ENCODE measurements at places on chromosomes 4 and X.

DNA sequence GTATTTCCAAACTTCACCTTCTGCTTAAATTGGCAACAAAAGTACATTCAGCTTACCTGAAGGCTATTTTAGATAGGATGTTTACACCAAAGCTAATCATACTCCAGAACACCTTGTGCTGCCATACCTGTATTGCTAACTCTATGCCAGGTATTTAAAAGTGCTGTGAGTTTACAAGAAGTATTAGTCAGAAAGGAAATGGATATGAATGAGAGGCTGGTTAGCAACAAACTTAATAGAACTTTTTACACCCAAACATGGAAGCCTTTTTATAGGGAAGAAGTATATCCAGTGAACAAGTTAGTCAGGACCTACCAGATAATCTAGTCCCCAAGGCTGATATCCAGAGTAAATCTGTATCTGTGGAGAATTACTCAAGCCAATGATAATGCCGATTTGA, 131.2 kb upstream of the SPRY1 start:
- no peak for DNase-seq

DNA sequence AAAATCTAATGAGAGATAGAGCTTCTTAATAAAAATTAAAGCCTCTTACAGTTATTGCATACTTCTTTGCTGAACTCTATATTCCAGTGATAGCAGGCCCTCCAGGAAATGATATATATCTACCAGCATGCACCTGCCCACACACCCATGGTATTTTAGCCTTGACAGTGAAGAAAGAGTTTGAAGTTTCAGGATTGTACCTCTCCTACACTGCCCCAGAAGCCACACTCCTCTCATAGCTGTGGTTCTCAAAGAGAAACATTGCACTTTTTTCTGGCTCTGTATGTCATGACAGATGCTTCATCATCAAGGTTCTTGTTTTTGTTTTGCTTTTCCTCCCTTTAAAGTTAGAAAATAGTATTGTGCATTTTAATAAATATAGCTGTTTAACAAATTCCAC, 34.0 kb downstream of the INPP4B start:
- DNase-seq: no peak

- no peak for DNase-seq
These were observed 501.6 kb upstream of the SMIM31 start for GRCh38 chr4:164252286-164252685.

DNA sequence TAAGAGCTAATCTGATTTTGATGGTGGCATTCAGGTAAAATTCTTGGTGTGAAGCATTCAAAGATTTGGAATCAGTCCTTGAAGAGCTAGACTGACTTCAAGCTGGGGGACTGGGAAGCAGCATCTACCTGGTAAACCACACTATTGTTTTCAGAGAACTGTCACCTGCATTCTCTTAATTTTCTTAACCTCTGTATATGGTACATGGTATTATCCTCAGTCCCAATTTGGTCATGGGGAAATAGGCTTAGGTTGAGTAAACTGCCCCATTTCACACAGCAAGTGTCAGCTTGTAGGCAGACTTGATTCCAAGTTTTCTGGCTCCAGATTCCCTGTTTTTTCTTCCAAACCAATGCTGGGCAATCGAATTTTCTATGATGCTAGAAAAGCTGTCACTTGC, 104.4 kb downstream of the CHRNA9 start:
- no peak for DNase-seq

- DNase-seq: no peak
These were observed 1.7 kb upstream of the VCX start for GRCh38 chrX:7841084-7841805.

DNA sequence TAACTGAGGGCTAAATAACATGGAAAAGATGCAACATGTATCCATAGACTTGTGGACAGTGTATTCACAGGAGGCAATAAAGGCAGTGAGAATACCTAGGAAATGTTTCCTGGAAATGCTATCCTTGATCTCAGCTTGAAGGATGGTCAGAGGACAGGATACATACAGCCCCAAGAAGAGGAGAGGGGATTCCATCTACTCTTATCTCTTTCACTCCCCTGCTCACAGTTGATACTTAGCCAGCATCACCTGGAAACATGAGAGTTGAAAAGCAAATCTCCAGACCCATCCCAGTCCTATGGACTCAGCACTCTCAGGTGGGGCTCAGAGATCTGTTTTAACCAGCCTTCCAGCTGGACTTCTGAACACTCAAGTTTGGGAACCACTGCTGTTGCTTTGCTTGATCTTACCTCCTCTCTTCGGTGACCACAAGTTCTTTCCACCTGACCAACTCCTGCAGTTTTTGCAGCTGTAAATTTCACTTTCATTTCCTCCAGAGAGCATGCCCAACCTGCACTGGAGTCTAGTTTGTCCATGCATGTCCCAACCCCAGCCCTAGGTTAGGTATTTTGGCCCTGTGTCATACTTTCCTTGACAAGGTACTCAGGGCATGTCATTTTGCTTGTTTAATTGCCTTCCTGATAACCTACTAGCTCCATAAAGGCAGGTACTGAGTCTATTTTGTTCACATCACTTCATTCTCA, 10.4 kb downstream of the RELL1 start:
- no peak for DNase-seq

DNA sequence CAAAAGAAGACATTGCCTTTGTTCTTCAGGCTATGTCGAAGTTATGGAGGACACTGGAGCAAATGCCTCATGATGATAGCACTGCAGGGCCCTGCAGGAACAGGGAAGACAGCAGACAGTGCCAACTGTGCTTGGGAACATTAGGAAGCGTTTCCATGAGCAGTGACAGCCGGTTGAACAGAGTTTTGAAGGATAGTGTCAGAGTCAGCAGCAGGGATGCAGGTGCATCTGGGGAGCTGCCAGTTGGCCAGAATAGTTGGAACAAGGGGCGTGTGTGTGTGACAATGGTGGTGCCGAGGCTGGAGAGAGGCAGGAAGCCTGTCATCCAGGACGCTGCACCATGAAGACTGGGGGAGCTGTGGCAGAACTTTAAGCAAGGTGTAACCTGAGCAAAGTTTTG, 88.6 kb downstream of the SHROOM3 start:
- no peak for DNase-seq

- DNase-seq: no peak
These were observed 559.6 kb downstream of the SPRY1 start for GRCh38 chr4:123956204-123956603.

DNA sequence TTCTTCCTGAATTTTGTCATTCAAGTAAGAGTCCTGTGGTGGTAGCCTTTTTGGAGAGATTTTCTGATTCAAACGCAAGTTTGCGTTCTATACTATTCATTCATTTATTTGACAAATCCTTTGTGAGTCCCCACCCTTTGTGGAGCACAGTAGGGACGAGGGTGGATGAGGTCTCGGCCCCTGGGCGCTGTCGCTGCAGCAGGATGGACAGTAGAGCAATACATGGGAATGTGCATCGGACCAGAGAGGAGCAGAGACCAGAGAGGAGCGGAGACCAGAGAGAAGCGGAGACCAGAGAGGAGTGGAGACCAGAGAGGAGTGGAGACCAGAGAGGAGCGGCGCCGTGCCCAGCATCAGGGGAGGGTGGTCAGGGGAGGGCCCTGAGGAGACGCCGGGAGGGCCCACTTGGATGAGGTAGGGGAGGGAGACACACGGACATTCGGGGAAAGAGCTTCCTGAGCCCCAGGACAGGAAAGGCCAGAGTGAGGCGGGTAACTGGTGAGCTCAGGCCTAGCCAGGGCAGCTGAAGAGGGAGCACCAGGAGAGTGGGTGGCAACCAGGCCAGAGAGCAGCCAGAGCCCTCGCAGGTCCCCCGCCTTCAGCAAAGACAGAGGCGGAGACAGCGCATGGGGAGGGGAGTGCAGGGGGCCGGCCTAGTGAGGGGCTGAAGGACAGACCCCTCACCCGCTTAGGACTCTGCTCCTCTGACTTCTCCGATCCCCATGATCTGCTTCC, 67.3 kb downstream of the NAT8L start:
- DNase-seq: no peak

DNA sequence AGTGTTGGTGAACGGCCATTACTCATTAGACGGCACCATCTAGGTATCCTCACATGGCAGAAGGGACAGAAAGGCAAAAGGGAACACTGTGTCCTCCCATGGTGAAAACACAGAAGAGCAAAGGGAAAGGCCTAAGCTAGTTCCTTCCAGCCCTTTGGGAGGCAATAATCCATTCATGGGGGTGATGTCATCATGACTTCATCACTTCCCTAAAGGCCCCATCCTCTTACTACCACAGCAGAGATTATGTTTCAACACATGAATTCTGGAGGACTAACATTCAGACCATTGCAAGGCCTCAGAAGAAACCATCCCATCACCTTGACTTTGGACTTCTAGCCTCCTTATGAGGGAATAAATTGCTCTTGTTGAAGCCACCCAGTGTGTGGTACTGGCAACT, 238.2 kb downstream of the MGST2 start:
- no peak for DNase-seq

GRCh38 chr4:122890147-122890795, 32.1 kb downstream of the NUDT6 start:
- no peak for DNase-seq

- DNase-seq: no peak
These were observed 320.6 kb upstream of the PPARGC1A start for GRCh38 chr4:24210332-24210902.

- DNase-seq: no peak
These were observed 946.6 kb downstream of the STIM2 start for GRCh38 chr4:27807207-27807606.

GRCh38 chr4:24330172-24330571, 254.2 kb downstream of the DHX15 start:
- DNase-seq: no peak

- DNase-seq: no peak
These were observed 898.8 kb downstream of the C4orf33 start for GRCh38 chr4:129994715-129995114.

DNA sequence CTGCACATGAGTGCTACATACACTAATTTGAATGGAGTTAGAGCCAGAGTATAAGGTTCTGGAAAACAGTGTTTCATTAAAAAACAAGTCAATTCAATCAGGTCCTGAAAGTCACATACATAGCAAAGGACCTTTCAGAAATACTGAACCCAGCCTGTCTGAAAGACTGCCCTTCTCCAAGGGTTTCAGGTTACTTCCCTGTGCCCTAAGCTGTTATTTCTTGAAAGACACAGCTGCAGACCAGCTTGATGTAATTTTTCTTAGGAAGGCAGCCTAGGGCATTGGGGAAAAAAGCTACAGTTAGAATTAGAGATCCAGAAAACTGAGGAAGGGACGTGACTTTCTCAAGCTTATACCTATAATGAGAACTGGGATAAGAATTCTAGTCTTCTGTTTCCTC, 155.9 kb upstream of the MAOA start:
- no peak for DNase-seq

DNA sequence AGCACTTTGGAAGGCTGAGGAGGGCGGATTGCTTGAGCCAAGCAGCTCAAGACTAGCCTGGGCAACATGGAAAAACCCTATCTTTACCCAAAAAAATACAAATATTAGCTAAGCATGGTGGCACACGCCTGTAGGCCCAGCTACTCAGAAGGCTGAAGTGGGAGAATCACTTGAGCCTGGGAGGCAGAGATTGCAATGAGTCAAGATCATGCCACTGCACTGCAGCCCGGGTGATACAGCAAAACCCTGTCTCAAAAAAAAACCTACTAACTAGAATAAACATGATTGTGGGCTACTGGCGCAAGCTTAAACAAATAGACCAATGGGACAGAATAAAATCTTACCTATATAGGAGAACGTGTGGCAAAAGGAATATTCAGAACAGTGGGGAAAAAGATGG, 7.3 kb downstream of the CDKL2 start:
- no peak for DNase-seq

DNA sequence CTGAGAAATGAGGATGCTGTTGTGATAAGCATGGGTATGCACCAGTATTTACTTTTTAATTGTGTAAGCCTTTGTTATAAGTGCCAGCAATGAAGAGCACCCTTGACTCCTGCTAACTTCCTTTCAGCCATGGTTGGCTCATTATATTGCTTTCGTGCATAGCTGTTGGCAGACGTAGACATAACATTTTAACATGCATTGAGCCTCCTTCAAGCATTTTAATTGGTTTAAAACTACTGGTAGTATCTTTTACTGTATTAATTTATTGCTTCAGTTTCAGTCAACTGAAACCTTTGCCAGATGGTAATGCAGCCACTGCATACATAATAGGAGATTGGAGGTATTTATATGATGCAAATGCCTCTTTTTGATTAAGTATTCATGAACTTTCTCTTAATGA, 1285.4 kb downstream of the PCDH18 start:
- DNase-seq: no peak

DNA sequence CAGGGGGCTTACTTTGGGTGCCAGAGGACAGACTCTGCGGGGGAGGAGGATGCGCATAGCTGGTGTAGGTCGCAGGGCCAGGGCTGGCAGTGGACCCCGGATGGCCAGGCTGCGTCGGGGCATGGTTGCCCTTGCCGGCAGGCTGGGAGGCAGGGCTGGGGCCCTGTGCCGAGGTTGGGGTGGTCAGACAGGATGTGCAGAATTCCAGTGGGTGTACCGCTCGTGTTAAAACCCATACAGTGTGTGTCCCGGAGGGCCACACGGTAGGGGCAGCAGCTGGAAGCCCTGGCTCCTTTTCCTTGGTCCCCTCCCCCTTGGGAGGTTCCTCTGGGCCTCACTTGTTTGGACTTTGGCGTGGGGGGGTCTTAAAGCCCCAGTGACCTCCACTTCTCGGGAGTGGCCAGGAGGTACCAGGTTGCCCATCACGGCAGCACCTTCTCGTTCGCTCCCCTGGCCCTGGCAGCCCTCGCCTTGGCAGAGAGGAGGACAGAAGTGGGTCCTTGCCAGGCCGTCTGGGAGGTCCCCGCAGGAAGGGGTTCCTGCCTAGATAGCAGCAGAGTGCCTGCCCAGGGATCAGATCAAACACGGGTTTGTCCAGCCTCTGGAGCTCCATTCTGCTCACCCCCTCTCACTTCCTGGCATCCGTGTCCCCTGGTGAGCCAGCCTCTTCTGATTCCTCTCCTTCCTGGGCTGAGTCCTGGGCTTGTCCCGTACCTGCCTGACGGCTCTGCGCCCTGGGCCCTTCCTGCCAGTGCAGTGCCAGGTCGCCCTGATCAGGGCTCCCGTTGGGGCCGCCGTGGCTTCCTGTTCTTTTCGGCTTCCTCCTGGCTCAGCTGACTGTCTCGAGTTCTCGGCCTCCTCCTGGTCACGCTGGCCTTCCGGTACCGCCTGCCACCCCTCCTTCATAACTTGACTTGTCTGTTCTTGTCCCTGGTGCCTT, 56.7 kb upstream of the HGFAC start:
- no peak for DNase-seq

DNA sequence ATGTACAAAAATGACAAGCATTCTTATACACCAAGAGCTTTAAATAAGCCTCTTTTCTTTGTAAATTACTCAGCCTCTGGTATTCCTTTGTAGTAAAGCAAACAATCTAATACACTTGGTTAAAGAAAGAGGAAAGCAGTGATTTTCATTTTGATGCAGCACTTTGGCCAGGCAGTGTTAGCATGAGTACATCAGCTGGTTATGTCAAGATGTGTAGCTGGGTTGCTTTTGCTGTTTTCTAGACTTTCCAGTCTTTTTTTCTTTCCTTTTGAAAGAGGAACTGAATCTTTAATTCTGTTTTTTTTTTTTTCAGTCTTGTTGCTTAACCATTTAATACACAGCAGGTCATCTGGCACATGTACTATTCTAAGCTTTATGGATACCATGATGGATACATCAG, 167.1 kb upstream of the AADAT start:
- no peak for DNase-seq
